ENCODE measurements at places on chromosomes 6 and 20.

DNA sequence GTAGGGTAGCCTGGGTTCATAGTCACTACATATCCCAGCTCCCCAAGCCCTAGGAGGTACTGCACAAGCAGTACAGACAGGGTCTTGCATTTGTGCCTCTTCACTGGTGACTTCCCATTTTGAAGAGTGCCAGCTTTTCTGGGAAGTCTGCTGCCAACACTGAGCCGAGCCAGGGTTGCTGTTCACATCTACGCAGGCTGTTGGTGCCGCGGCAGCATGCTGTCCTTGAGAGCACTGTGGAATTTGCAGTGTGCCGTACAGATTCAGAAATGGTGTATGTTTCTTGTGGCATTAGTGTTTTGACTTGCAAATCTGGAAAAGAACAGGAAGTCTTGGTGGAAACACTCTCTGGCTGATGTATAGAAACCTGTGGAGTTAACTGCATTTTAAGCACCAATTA is 67.5 kb downstream of the JARID2 start:
- DNase-seq: no peak

GRCh38 chr6:20777801-20778200 is 243.5 kb downstream of the CDKAL1 start:
- no peak for DNase-seq

DNA sequence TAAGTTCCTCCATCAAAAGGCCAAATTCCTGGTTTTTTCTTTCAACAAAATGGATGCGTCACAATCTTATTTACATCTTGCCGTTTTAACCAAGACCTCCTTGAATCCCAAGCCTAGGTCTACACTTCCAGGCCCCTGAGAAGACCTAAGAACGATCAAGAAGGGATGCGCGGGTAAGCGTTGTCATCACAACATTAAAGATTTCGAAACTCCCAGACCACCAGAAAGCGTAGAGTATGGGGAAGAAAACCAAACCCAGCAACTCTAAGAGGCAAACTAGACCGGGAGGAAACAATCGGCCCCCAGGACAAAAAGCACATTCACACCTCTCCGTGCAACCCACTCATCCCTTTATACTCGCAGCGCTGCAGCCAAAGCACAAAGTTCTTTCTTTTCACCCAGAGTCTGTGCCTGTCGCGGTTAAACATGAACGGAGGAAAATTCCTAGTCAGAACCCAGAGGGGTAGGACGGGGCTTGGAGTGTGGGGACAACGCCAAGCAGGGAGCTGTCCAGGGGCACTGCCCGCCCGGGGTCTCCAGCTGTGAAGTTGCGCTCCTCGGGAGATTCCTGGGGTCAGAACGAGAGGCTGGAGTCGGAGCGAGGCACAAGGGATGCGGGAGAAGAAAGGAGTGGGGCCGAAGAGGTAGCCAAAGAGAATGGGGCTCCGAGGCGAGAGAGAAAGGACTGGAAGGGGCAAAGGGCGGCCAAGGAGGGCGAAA is 725 bp downstream of the OSER1 start:
- DNase-seq: peak; percentile 35

DNA sequence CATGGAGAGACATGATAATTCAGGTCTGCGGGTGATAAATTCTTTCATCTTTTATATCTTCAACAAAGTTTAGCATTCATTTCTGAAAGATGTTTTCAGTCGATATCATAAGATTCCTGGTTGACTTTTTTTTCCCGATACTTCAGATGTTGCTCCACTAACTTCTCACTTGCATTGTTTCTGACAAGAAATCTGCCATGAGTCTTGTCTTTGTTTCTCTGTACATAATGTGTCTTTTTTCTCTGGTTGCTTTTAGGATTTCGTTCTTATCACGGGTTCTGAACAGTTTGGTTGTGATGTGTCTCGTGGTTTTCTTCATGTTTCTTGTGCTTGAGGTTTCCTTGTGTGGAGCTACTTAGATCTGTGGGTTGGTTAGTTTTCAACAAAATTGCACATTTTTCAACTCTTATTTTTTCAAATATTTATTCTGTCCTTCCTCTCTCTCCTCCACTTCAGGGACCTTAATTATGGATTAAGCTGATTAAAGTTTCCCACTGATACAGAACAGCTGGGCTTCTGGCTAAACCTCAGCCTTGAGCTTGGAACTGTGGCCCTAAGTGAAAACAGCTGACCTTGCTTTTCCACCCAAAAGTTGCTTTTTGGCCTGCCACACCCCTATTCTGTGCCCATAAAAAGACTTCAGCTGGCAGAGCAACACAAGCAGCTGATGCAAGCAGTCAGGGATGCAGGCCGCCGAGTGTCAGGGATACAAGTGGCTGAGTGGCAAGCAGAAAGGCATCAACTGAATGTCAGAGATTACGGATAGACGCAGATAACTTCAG is 97.9 kb upstream of the SNX9 start:
- peak; percentile 49 for DNase-seq

GRCh38 chr6:54624216-54624615 is 222.4 kb upstream of the FAM83B start:
- DNase-seq: no peak

DNA sequence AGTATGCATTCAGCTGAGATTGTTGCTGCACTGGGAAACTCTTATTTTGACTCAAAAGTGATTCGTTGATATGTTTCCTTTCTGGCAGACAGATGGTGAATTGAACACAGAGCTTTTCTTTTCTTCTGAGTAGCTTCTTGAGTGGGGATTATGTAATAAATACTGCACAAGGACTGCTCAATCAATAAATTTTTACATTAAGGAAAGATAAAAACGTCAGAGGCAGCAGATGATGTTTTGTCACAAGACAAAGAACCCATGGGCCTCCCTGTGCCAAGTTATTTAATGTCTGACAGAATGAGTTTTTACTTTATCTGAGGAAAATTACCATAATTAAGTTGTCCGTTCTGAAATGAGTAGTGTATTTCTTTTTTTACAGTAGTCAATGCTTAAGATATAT is 460.3 kb downstream of the UTRN start:
- DNase-seq: no peak

DNA sequence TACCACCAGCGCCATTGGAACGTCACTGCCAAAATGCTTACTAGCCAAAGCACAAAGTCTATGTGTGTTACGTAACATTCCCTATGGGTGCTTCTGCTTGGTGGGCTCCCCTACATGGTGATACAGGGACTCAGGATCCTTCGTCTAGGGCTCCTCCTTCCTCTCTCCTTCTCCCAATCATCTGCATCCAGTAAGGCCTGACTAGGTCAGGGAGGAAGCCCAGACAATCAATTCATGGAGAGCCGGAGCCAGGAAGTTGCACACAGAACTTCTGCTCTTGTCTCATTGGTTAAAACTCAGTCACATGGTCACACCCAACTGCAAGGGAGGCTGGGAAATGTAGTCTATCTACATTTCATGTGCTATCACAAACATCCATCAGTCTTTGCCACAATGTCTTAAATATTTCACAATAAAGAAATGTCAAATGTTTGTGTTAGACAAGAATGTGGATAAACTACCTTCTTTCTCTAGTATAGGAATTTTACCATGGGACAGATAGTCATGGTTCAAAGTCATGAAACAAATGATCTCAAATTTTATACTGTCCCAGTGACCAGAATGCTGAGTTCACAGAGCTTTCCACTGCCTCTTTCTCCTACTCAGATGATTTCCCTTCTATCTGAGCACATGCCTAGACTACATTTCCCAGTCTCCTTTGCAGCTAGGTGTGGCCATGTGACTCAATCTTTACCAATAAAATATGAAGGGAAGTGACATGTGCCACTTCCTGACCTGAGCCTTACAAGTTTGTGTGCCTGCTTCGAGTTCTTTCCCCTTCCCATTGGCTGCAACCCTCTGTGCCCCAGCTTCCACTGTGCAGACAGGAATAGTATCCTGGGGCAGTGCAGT is 9.3 kb upstream of the KCNK15 start:
- DNase-seq: peak; percentile 85

GRCh38 chr6:100657678-100658330 is 193.1 kb upstream of the SIM1 start:
- peak; percentile 27 for DNase-seq

DNA sequence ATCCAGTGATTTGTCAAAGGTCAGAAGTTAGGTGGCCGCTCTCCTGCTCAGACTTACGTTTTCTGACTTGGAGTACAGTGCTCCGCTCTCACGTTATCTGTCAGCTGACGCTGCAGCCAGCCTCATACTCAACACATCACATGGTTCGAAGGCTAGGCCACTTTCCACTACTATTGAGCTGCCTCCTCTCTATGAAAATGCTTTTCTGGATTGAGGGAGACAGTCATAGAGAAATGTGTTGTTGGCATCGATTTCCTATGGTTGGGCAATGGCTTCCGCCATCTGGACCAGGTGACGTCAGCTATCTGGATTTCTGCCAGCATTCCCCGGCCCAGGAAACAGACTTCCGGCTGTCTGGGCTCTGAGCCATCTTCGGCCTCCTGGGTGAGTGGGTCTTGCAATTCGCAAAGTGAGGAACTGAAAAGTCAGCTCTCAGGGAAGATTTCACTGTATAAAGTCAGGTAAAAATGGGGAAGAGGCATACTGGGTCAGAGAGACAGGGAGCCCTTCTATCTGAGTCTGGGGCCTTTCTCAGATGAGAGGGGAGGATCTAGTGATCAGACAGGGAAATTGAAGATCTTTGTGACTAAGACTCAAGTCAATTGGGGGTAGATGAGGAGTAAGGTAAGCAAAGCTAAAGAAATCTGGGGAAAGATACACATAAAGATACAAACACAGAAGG is 37.5 kb upstream of the IER3 start:
- peak; percentile 100 for DNase-seq

- no peak for DNase-seq
Measured at GRCh38 chr6:170371588-170371987, 65.0 kb downstream of the FAM120B start.

- DNase-seq: no peak
Measured at GRCh38 chr6:41045664-41046063, 3.4 kb downstream of the TSPO2 start.

GRCh38 chr6:167095888-167096287 is 27.0 kb upstream of the CCR6 start:
- DNase-seq: no peak
